T-helper 2 cell treated with Interferon-gamma antibody and Interleukin-4, amounts not matched to agents 5 μg/mL and 100 μg/mL, for 36 hours (primary cell): ENCODE measurements at places on chromosomes 16 and 17.

DNA sequence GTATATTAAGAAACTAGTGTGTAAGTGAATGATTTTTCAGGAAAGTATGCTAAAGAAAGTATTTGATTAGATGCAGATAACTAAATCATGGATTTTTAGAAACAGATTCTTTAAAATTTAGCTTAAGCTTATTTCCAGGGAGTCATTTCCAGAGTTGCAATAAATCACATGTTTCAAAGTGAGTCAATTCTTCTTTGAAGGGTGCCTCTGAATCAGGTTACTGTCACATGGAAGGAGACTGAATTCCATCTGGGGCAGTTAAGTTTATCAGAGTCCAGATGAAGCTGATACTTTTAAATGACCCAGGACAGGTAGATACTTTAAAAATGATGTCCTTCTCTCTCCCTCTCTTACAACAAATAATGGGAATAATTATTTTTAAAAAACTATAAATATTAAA, 5.0 kb downstream of the MFSD11 start:
- H3K4me1 ChIP-seq = peaks cover 19% of the 10 kb centered on the region
- no peak overlapping the region for H3K4me3 ChIP-seq
- H3K27ac ChIP-seq = no peak overlapping the region

GRCh38 chr17:7613769-7614424, 800 bp downstream of the FXR2 start:
- H3K4me1 ChIP-seq = peaks cover 27% of the 10 kb centered on the region
- no peaks in the 10 kb centered on the region for H3K27me3 ChIP-seq
- H3K36me3 ChIP-seq = peaks cover 9% of the 10 kb centered on the region
- H3K27ac ChIP-seq = peak overlapping the region; percentile 91

GRCh38 chr17:35683591-35683990, 47.8 kb upstream of the RASL10B start:
- no peak for DNase-seq
- peaks cover 10% of the 10 kb centered on the region for H3K4me1 ChIP-seq
- H3K27me3 ChIP-seq = no peaks in the 10 kb centered on the region
- peaks cover 53% of the 10 kb centered on the region for H3K36me3 ChIP-seq
- H3K4me3 ChIP-seq = no peak overlapping the region

DNA sequence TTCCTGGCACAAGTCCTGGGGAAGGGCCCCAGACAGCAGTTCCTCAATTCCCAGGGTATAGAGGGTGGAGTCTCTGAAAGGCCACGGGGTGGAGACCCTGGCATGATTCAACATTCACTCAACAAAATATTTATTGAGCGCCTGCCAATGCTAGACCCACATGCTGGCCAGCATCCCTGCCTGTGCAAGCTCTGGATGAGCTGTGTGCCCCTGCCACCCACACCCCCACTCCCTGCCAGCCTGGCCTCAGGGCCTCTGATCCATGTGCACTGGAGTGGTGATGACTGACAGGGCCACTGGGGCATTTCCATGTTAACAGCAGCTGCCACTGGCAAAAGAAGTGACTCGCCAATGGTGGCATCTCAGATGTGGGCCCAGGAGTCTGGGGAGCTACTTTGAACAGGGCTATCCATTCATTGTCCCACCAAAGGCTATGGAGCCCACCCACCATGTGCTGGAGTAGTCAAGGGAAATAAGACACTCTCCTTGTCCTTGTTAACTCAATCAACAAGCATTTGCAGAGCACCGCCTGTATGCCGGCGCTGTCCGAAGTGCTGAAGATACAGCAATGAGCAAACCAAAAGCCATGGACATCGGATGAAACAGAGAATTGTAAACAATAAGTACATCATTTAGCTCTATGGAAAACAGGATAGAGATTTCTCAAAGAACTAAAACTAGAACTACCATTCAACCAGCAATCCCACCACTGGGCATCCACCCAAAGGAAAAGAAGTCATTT, 3.0 kb upstream of the PRSS22 start:
- no peak overlapping the region for H3K4me3 ChIP-seq
- no peaks in the 10 kb centered on the region for H3K36me3 ChIP-seq
- H3K27ac ChIP-seq = no peak overlapping the region
- no peak for DNase-seq

DNA sequence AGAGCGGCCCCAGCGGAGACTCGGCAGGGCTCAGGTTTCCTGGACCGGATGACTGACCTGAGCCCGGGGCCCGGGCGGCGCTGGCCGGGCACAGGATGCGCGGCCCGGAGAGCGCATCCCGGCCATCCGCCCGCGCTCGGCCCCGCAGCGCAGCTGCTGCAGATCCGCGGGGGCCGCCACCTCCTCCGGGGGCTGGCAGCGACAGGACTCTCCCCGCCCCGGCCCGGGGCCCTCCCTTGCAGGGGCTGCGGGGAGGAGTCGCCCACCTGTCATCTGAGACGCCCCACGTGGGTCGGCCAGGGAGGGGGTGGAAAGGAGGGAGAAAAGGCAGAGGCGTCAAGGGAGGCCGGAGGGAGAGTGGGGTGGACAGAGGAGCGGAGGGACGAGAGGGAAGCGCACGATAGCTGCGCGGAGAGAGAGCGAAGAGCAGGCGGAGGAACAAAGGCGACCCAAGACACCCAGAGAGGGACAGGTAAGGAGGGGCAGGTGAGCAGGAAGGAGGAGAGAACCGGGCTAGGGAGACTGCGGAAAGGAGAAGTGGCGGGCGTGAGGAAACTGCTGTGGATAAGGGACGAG, 471 bp upstream of the PRKAR1A start:
- H3K36me3 ChIP-seq = peaks cover 24% of the 10 kb centered on the region
- peaks cover 57% of the 10 kb centered on the region for H3K4me1 ChIP-seq
- H3K27me3 ChIP-seq = no peaks in the 10 kb centered on the region
- peak overlapping the region; percentile 91 for H3K4me3 ChIP-seq
- peak overlapping the region; percentile 97 for H3K27ac ChIP-seq
- DNase-seq = peak; percentile 62

DNA sequence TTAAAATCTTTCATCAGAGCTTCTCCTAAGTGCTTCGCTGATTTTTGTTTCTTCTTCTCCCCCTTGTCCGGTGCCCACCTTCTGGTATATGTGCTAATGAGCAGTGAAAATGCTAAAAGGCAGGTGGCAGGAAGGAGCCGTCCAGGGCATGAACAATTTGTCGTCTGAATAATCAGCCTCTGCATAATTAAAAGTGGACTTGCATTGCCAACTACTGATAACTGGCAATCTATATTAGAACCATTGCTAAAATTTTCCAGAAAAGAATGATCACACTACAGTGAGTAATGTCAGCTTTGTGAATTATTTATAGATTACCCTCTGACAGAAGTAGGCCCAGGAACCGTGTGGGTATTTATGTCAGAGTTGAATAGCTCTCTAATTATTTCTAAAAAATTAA, 28.1 kb downstream of the SERPINF1 start:
- H3K4me1 ChIP-seq = peaks cover 7% of the 10 kb centered on the region
- no peak overlapping the region for H3K27ac ChIP-seq
- no peak for DNase-seq
- no peaks in the 10 kb centered on the region for H3K27me3 ChIP-seq
- H3K36me3 ChIP-seq = peaks cover 12% of the 10 kb centered on the region

DNA sequence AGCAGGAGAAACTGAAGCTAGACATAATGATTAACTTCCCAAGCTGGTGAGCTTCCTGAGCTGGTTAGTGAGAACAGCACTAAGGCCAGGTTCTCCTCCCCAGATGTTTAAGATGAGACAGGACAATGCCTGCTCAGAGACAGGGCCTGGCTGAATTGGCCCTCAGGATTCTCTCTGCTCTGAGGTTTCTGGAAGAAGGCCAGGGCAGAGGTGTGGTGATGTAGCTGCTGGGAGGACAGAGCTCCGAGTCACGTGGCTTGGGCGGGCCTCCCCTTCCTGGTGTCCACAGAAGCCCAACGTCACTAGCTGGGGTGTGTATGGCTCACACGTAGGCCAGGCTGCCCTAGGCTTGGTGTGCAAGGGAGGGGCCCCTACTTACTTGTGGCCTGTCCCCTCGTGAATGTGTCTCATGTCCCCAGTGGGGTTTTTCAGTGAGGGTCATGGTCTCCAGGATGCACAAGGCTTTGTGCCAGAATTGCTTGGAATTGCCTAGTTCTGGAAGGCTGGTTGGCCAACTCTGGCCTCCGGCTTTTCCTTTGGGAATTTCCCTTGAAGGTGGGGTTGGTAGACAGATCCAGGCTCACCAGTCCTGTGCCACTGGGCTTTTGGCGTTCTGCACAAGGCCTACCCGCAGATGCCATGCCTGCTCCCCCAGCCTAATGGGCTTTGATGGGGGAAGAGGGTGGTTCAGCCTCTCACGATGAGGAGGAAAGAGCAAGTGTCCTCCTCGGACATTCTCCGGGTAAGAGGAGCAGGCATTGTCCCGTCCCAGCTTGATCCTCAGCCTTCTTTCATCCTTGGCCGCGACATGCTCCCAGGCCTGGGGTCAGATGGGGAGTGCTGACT, 3.4 kb downstream of the NOD2 start:
- H3K4me3 ChIP-seq = peak overlapping the region; percentile 81
- H3K27me3 ChIP-seq = peaks cover 4% of the 10 kb centered on the region
- peaks cover 19% of the 10 kb centered on the region for H3K36me3 ChIP-seq

DNA sequence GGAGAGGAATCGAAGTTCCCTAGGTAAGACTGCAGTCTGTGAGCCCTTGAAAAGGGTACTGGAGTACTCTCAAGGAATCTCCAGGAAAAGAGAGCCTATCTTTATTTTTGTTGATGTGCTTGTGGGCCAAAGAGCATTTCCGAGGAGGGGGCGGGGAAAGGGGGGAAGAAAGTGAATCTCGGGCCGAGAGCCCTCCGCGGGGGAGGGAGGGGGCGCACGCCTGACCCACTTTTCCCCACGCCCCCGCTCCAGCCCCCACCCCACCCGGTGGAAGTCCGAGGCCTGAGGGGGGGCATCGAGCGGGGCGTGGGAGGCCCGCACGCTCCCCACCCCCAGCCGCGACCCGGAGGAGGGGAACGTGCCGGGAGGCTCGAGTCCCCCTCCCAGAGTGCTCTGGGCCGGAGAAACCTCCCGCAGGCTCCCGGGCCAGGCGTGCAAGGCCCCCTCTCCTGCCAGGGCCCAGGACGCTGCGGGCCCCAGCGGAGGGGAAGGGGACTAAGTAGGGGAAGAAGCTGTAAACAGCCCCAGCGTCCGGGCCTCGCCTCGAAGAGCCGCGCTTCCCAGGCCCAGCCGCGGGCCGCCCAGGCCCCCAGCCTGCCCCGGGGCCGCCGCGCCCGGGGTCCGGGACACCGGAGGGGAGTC, 444 bp downstream of the HELZ start:
- no peak for DNase-seq
- H3K4me3 ChIP-seq = peak overlapping the region; percentile 91
- peaks cover 44% of the 10 kb centered on the region for H3K4me1 ChIP-seq
- H3K36me3 ChIP-seq = peaks cover 23% of the 10 kb centered on the region
- peaks cover 14% of the 10 kb centered on the region for H3K27me3 ChIP-seq
- H3K27ac ChIP-seq = peak overlapping the region; percentile 87

- no peak for DNase-seq
- no peaks in the 10 kb centered on the region for H3K27me3 ChIP-seq
- H3K36me3 ChIP-seq = no peaks in the 10 kb centered on the region
- H3K27ac ChIP-seq = no peak overlapping the region
Measured at GRCh38 chr16:76237471-76237870, 39.7 kb upstream of the CNTNAP4 start.

- H3K27me3 ChIP-seq = no peaks in the 10 kb centered on the region
- DNase-seq = no peak
- peaks cover 28% of the 10 kb centered on the region for H3K4me1 ChIP-seq
- peak overlapping the region; percentile 43 for H3K27ac ChIP-seq
Measured at GRCh38 chr16:84764970-84765369, 54.8 kb upstream of the CRISPLD2 start.

DNA sequence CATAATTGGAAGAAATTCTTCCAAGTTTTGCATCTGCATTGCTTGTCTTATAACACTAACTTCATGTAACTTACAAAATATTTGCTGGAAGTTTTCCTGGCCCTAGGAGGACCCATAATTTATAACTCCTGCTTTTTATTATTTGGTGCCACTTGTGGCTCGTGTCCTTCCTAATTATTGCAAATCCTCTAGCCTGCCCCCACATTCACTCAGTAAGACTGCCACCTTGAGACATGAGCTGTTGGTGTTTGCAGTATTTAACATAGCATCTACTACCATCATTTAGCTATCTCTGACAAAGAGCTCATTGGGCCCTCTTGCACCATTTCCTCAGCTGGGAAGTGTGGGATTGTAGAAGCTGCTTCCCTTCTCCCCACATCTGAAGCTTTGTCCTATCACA, 49.5 kb downstream of the FTO start:
- no peak overlapping the region for H3K4me3 ChIP-seq
- no peak overlapping the region for H3K27ac ChIP-seq
- no peaks in the 10 kb centered on the region for H3K4me1 ChIP-seq
- no peak for DNase-seq
- no peaks in the 10 kb centered on the region for H3K27me3 ChIP-seq

DNA sequence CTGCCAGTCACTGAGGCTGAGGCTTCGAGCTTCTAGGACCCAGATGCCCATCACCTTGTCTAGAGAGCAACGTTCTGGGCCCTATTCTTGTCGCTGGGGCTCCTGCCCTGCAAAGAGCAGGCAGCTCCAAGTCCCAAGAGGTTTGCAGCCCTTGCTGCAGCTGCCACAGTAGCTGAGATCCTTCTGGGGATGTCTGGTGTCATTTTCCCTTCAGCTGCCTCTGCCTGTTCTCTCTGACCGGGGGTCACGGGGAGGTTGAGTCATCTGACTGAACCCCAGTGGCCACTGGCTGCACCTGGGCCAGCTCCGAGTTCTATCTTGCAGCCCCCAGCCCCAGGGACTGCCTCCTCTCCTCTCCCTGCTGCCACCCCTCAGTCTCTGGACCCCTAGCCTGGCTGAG, 4.9 kb downstream of the WSCD1 start:
- H3K4me3 ChIP-seq = no peak overlapping the region
- no peak overlapping the region for H3K27ac ChIP-seq
- H3K4me1 ChIP-seq = no peaks in the 10 kb centered on the region
- no peaks in the 10 kb centered on the region for H3K36me3 ChIP-seq
- no peak for DNase-seq

GRCh38 chr16:2044541-2044940, 3.1 kb downstream of the NTHL1 start:
- H3K4me3 ChIP-seq = no peak overlapping the region
- DNase-seq = no peak
- no peaks in the 10 kb centered on the region for H3K27me3 ChIP-seq

DNA sequence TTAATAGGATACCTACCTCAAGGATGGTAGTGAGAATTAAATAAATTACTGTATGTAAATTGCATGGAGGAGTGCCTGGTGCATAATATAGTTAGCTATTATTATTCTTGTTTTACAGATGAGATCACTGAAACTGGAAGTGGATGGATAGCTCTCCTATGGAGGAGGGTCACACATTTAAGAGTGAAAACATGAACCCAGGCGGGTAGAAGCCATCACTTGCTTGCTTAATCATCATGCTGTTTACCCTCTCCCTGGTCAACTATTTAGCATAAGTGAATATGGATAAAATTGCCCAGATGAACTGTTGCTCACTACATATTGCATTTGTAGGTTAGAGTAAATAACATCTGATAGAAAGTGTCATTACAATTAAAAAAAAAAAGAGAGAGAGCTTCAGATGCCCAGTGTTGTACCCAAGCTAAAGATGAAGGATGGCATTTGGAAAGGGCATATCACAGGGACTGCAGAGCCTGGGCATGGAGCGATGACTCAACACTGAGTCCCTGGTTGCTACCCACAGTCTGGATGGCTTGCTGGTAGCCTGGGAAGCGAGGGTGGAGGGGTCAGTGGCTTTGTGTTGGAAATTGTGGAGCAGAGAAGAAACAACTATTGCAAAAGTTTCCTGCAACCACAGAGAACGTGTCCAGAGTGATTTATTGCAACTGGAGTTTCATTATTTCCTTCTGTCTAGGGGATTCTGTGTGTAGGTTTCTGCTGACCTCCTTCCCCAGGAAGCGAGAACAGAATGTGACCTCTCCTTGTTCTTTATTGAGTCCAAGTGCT, 414.4 kb downstream of the SHISA9 start:
- no peaks in the 10 kb centered on the region for H3K4me1 ChIP-seq
- DNase-seq = no peak
- no peaks in the 10 kb centered on the region for H3K27me3 ChIP-seq
- no peak overlapping the region for H3K27ac ChIP-seq
- H3K4me3 ChIP-seq = no peak overlapping the region
